ENCODE measurements at places on chromosomes 16 and 17. TPM values are rescaled to one million over a fixed set of nuclear protein-coding genes. Genes with fewer than 3 reads are reported as not detected.

KRT10 gene
- 33.1 TPM for total RNA-seq

KRTAP3-2 gene
- total RNA-seq = not detected

CCL16 gene
- total RNA-seq = not detected

GPR142 gene
- not detected for total RNA-seq

KRT24 gene
- total RNA-seq = not detected

C1QL1 gene
- 1.4 TPM for total RNA-seq

TP53TG3C gene
- not detected for total RNA-seq

MYH1 gene
- total RNA-seq = not detected

STXBP4 gene
- 6.2 TPM for total RNA-seq

WNK4 gene
- 0.39 TPM for total RNA-seq

TBC1D3H gene
- total RNA-seq = not detected

SLC4A1 gene
- not detected for total RNA-seq

PIK3R6 gene
- total RNA-seq = not detected

EFCAB3 gene
- not detected for total RNA-seq

CD300A gene
- total RNA-seq = not detected

NOTUM gene
- total RNA-seq = 0.13 TPM

ZNF624 gene
- total RNA-seq = 4.8 TPM

RGS11 gene
- 0.88 TPM for total RNA-seq

VPS35 gene
- total RNA-seq = 33.0 TPM

HIRIP3 gene
- total RNA-seq = 14.2 TPM

TEX19 gene
- not detected for total RNA-seq

TLCD3B gene
- total RNA-seq = not detected

SLC52A1 gene
- total RNA-seq = not detected

C16orf46 gene
- total RNA-seq = 0.13 TPM

NPW gene
- total RNA-seq = 6.6 TPM

NHLRC4 gene
- 13.1 TPM for total RNA-seq

KRT15 gene
- 0.96 TPM for total RNA-seq

PLA2G10 gene
- total RNA-seq = not detected

Measured in epithelial cell of alveolus of lung (primary cell).